ENCODE measurements at places on chromosomes 5 and 9.

- DNase-seq, result no peak
Observed at GRCh38 chr5:14920121-14920520, 48.5 kb upstream of the ANKH start.

- DNase-seq, result peak; percentile 53
Observed at GRCh38 chr5:33793836-33794549, 97.8 kb downstream of the ADAMTS12 start.

DNA sequence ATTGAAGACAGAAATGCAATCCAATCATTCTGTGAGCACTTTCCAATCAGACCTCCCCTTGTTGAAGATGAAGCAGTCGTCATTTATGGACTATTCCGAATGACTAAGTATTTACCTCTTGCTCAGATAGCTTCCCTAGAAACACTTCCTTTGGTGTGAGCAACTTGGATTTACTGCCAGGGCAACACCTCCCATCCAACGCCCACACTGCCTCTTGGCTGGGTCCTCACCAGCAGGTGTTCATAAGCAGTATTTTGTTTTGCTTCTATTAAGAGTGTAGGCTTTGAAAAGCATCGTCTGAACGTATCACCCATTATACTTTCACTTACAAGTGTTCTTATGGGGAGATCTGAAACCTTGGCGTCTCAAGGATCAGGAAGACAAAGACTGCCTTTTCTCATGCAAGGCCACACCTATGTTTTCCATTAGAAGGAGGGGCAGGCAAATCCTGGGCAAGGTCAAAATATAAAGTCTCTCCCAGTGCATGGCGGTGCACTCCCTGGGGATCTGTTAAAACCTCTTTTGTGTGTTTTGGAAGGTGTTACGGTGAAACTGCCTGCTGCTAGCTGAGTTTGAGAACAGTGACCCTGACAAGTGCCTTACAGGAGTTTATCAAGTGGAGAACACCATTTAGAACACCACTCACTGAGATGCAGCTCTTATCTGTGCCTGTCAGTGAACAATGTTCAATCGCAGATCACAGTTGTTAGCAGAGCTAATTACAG lies 10.6 kb upstream of the MARCHF3 start:
- no peak for DNase-seq

DNA sequence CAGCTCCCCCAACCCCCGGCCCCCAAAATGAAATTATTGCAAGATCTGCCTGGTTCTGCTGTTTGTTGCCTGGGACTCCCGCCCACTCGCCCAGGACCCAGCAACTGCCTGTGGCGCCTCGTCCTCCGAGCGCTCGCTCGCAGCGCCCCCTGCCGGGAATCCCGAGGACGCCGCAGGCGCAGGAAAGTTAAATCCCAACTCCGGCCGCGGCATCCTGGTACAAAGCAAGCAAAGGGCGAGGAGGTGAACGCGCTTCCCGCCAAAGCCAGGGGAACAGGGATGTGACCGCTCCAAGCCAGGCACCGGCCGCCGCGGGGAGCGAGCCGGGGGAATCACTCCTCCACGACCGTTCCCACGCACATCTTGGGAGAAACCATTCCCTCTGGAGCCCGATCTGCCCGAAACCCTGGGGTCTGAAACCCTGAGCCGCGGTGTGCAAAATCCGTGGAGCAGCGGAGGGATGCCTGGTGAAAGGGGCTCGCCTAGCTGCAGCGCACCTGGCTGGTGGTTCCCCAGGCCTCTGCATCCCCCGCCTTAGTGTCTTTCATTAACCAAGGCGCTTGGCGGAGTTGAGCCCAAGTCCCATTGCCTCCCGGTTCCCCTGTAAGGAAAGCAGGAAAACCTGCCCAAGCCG lies 1.3 kb downstream of the SEMA5A start:
- peak; percentile 68 for DNase-seq
